Renal cortical epithelial cell (primary cell): ENCODE measurements at places on chromosomes 6 and 20.

DNA sequence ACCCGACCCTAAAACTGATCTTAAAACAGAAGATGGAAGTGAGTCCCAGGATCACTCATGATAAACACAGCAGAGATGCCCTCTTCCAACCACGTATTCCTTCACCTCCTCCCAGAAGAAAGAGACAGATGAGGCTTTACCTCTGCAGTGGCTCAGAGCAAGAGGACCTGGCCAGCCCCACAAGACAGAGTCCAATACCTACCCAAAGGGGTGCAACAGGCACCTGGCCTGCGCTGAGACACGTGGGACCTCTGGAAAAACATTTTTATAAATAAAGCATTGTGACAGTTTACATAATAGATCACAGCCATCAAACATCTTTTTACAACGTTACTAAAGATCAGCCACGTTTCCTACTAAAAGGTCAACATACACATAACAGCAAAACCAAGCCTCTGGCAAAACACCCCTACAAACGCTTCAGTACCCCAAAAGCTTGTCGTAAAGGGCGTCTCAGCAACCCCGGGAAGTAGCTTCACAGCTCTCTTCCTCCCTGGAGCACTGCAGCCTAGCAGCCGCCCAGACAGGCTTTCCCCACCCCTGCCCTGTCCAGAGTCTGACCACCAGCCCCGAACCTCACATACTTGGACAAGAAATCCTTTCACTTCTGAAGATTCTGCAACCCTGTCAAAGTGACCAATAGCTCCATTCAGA lies 2.9 kb downstream of the TAF4 start:
- DNase-seq: no peak

- DNase-seq: no peak
Measured at GRCh38 chr6:48084201-48084600, 26.8 kb downstream of the PTCHD4 start.

GRCh38 chr6:18284261-18284660 lies 19.9 kb upstream of the DEK start:
- no peak for DNase-seq

DNA sequence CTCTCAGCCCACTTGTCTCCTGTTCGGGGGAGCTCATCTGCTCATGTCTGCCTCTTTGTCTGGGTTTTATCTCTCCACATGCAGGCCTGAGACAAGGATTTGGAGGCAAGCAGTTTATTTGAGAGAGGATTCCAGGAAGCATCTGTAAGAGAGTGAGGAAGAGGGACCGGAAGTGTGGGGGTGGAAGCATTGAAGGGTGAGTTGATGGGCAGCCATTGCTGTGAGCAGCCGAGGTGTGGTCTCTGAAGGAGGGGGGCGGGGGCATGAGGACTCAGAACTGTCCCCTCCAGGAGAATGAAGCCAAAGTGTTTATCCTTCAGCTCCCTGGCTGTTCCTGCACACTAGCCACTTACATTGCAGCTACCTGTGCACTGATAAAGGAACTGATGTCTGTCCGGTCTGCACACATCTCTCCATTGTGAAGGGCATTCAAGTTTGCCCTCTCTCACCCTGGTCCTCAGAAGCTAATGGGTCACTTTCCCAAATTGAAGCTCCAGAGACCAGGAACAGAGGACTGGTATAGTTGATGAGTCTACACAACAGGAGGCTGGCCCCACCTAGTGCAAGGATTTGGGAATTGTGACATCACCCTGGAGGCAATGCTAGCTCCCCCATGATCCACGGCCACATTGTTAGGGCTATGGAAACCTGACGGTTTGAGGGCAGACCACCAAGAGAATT lies 100.5 kb upstream of the FOXA2 start:
- DNase-seq: no peak

DNA sequence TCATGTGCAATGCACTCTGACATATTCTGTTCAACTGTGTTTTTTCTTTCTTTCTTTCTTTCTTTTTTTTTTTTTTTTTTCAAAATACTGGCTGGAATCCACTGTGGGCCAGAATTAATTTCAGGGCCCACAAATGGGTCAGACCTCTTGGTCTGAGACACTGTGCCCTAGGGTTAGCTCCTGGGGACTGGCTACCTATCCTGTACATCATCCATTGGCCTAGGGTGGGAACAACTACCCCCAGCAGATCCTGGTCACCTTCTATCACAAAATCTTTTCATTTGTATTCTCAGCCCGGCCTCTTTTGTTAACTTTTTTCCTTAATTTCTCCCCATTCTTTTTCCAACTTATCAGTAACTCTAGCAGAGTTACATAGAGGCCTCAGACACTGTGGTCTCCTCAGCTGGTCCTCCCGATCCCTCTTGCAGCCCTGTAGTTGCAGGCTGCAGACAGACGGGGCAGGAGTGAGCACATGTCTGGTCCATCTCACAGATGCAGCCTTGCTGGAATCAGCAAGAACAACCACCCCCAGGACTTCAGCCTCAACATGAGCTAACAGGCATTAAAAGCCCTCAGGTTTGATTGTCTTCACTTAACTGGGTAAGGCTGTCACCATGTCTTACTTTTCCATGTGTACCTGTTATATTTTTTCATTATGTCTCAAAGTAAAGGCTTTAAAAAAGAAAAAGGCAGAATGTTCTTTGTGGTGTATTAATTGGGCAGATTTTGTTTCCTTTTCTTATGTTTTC lies 41.3 kb downstream of the TXLNB start:
- DNase-seq: peak; percentile 58

DNA sequence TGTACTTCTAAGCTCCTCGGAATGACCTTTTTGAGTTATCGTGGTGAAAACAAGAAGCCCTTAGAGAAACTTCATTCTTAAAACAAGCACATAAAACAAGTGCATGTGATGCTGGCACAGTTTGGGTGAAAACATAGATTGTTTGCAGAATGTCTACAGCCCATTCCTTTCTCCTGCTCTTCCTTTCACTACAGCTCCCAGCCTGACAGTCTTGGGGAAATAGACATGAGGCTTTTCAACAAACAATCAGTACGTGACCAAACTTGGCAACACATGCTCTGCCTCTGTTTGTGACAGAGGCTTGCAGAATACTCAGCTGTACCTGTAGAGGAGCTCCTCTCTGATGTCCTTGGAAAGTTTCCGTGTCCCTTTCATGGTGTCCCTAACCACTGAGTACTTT lies 321.6 kb downstream of the ZFAND3 start:
- no peak for DNase-seq

- no peak for DNase-seq
Measured at GRCh38 chr20:42954951-42955350, 234.8 kb downstream of the PTPRT start.

DNA sequence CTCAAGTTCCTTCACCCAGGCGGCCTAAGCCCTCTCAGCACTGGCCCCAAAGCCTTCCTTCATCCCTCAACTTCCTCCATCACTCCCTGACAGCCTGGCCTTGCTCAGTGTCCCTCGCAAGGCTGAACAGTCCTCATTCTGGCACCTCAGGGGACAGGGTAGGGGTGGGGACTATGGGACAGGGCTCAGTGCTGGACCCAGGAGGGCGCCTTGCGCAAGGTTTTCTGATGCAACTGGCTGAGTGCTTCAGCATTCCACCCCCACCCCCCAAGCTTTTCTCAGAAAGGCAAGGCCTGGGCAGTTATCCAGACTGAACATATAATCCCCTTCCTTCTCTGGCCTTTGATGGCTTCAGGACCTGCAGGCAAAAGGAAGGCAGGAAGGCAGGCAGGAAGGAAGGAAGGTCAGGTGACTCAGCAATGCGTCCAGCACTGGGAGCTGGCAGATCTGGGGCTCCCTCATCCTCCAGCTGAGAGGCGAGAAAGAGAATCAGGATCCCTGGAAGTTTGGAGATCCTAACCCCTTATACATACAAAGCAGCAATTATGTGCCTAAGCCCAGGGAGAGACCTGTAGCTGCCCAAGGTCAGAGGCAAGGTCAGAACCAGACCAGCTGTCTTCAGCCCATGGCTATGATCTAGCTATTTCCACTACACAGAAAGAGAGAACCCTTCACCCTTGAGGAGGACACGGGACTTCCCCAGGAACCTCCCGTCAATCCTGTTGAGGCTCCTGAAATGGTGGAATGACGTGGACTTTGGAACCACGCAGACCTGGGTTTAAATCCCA lies 8.6 kb upstream of the TRIB3 start:
- peak; percentile 91 for DNase-seq

- DNase-seq: no peak
Measured at GRCh38 chr6:138545621-138545980, 46.3 kb upstream of the NHSL1 start.

DNA sequence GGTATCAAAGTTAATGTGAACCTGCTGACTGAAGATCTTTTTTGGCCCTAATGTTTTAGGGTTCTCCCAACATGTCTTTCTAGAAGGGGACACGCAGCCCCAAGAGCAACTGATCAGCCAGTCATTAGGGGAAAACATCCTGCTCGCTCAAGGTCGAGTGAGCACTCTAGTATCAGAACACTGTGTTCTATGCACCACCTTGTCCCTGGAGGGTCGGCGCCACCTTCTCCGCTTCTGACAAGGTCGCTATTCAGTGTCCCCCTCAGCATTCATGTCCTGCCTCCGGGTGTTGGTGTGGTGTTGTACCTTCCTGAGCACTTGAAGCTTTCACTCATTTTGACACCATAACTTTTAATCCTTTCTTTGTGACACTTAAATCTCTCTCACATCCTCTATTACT lies 331.2 kb upstream of the KCNQ5 start:
- DNase-seq: no peak

DNA sequence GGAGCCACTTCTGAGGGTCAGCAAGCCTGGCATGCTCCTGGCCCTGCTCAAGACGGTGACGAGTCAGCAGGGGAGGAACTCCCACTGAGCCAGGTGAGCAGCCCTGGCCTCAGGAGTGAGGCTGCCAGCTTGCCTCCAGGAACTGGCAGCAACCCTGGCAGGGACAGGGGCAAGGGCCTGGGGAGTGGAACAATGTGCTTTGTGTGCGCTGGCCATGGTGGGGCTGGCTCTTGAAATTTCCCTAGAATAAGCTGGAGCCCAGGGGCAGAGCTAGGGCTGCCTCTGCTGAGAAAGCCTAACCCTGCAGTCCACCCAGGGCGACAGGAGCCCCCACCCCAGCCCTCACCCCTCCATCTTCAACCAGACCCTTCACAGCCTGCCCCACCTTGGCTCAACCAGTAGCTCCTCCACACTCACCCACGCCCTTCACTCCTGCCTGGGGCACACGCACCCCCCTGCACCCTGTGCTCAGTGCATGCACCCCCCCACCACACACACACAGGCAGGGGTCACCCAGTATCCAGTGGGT lies 88.0 kb downstream of the MRPL14 start:
- DNase-seq: no peak

GRCh38 chr6:144654506-144654905 lies 369.4 kb downstream of the UTRN start:
- DNase-seq: no peak

GRCh38 chr6:112245511-112246203 lies 8.7 kb downstream of the LAMA4 start:
- DNase-seq: peak; percentile 82

GRCh38 chr6:41162687-41163418 lies at the start of gene TREM2:
Gene TREM2 (minus strand): TSS chr6:41163116. CDS start chr6:41163082, 34 bp downstream.
- DNase-seq: no peak

DNA sequence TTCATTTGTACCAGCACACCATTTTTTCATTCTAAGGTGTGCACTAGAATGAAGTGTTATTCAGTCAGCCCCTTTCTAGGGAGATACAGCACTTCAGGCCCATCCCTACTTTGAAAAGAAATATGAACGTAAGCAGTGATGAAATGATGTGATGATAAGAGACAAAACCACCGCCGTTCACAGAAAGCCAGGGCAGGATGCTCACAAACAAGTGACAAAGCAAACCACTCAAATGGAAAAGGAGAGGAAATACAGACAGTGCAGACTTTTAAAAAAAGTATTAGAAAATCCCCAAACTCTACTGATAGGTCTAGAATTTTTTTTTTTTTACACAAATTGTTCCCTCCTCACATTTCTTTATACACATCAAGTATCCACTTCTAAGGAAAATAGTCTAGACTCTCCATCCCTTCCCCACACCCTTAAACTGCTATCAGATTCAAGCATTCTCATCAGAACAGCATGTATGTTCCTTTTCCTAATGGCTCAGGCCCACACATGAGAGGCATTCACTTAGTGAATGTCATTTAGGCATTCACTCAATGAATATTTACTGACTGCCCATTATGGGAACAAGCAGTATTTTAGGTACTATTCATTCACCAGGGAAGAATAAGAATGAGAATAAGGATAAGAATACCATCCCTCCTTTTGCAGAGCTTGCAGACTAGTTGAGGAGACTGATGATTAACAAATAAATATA lies 243.5 kb downstream of the GMPR start:
- no peak for DNase-seq

- no peak for DNase-seq
Measured at GRCh38 chr6:43941174-43941573, 171.2 kb downstream of the VEGFA start.

GRCh38 chr6:129179283-129179682 lies 296.3 kb downstream of the LAMA2 start:
- DNase-seq: no peak

- no peak for DNase-seq
Measured at GRCh38 chr6:167974640-167975344, 22.7 kb upstream of the KIF25 start.

DNA sequence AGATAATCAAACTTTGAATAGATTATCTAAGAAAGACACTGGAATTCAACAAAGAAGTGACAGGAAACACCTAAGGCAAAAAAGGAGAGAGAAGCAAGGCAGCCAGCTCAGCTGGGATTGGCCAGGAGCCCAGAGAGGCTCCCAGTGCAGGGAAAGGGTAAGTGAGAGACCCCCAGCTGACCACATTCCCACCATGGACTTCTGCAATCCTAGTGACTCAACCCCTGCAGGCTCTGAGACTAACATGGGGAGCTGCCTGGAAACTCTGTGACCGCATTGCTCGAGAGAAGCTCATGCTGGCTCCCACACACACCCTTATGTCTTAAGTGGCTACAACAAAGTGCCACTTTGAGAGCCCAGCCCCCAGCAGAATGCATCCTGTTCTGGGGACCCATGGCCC lies 215.1 kb downstream of the PACRG start:
- DNase-seq: no peak

- peak; percentile 74 for DNase-seq
Measured at GRCh38 chr6:132365281-132365907, 35.9 kb downstream of the MOXD1 start.

GRCh38 chr6:124539096-124539495 lies 423.1 kb upstream of the RNF217 start:
- DNase-seq: no peak

DNA sequence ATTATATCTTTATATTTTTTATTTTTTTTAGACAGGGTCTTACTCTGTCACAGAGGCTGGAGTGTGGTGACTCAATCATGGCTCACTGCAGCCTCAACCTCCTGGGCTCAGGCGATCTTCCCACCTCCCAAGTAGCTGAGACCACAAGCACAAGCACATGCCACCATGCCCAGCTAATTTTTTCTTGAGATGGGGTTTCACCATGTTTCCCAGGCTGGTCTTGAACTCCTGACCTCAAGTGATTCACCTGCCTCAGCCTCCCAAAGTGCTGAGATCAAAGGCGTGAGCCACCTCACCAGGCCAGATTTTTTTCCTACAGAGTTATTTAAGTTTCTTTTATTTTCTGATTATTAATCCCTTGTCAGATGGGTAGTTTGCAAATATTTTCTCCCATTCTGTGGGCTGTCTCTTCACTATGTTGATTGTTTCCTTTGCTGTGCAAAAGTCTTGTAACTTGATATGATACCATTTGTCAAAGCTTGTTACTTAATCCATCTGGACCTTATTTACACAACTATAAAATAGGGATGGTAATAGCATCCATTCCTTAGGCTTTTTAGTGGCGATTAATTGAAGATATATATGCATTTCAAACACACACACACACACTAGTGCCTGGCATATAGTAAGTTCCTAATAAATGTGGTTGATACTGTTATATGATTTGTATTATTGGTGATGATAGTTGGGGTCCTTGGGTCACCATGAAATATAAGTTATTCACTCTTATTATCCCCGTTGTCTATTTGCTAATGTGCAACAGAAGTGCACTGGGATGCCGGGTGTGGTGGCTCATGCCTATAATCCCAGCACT lies 187.1 kb downstream of the BCAS1 start:
- DNase-seq: peak; percentile 89
